ENCODE measurements at places on chromosomes 16 and 17.

GRCh38 chr16:80718480-80719220 is 85.7 kb downstream of the CDYL2 start:
- no peak for DNase-seq

- no peak for DNase-seq
Observed at GRCh38 chr17:67733449-67733848, 15.7 kb downstream of the NOL11 start.

DNA sequence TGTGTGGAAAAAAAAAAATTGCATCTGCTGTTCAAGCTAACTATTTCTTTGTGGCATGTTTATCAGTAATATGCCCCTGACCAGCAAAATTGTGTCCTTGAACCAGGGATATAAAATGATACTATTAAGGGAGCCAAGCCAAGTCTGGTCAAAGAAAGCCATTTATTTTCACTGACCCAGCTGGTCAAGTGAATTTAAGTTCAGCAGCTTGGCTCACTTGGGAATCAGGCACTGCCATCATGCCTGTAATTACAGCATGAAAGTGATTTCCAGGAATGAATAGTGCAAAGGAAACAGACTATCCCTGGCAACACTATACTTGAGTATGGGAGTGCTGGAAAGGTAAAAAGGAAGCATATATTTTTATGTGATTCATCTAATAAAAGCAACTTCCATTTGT is 934.6 kb upstream of the CDH8 start:
- no peak for DNase-seq

DNA sequence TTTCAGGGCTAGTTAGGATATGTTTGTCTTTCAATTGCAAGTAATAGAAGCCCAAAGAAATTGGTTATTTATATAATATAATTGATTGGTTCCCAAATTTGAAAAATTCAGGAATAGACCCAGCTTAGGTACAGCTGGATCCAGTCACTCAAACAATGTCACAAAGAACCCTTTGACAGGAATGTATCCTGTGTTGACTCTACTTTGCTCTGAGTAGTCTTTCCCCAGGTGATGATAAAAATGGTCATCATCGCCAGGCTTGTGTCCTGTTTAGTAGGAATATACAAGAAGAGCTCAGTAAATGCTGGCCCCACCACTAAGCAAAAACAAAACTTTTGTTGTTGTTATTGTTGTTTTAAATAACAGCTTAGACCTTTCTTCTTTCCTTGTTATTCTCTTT is 35.0 kb downstream of the MAPT start:
- no peak for DNase-seq

DNA sequence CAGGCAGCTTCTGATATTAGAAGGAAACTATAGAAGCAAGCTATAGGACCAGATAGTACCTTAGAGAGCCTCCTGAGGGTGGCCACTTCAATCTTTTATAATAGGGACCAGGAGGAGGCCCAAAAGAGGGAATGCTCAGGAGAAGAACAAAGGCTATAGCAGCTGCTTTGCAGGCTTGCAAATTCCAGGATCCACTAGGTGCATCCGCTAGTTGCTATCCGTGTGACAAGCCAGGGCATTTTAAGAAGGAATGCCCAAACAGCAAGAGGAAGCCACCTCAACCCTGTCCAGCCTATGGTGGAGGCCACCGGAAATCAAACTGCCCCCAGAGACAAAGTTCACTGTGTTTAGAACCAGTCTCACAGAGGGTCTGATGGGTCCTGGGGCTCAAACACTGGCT is 192.6 kb upstream of the KIF2B start:
- no peak for DNase-seq

DNA sequence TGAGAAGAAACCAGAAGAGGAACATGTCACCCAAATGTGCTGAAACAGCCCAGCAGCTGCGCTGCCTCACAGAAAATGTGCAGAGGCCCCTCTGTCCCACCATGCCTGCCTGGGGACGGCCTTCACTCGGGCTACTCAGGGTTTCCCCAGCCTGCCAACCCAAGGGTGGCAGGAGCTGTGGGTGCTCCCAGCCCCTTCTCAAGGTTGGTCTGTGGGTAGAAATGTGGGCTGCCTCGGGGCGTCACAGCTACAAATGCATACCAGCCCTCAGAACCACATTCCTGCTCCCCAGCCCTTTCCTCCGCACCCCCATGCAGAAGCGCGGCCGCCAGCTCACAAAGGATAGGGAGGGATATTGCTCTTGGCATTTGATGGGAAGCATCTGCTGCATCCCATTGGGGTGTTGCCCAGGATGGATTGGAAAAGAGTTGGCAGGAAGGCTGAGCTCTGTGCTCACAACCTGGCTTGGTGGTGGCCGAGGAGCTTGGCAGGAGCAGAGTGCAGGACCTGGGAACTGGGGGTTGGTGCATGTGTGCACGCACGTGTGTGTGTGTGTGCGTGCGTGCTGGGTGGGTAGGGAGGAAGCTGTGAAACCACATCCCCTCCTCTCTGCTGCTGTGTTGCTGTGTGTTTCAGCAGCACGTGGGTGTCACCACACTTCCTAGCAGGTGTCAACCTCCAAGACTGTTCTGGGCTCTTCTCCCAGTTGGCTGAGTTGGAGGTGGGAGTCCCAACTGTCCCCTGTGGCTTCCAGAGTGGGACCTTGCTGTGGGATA is 304.4 kb downstream of the SEC14L1 start:
- peak; percentile 72 for DNase-seq

DNA sequence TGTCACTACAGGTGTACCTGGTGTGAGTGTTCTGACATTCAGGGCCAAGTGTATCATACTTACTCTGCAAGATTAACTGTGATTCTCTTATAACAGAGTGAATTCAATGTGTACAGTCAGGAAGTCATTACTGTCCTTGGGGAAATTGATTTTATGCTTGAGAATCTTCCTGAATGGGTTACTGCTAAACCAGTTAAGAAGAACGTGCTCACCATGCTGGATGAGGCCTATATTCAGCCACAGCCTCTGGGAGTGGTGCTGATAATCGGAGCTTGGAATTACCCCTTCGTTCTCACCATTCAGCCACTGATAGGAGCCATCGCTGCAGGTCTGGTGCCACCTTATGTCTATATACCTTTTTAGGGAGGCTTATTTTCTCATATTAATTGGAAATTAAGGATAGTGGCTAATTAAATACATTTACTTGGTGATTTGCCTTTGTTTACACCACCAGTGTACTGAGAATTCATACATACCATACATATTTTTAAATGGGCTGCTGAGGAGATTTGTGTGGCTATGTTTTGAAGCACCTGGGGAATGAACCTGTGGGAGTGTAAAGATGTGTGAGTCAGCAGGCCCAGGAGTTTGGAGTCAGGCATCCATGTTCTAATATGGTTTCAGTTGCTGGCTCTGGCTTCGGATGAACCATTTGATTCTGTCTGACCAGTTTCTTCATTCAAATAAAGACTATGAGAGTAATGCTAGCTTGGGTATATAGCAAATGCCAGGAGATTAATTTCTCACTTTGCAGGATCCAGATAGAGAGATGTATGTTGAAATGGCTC is 3.1 kb downstream of the ALDH3A2 start:
- no peak for DNase-seq

DNA sequence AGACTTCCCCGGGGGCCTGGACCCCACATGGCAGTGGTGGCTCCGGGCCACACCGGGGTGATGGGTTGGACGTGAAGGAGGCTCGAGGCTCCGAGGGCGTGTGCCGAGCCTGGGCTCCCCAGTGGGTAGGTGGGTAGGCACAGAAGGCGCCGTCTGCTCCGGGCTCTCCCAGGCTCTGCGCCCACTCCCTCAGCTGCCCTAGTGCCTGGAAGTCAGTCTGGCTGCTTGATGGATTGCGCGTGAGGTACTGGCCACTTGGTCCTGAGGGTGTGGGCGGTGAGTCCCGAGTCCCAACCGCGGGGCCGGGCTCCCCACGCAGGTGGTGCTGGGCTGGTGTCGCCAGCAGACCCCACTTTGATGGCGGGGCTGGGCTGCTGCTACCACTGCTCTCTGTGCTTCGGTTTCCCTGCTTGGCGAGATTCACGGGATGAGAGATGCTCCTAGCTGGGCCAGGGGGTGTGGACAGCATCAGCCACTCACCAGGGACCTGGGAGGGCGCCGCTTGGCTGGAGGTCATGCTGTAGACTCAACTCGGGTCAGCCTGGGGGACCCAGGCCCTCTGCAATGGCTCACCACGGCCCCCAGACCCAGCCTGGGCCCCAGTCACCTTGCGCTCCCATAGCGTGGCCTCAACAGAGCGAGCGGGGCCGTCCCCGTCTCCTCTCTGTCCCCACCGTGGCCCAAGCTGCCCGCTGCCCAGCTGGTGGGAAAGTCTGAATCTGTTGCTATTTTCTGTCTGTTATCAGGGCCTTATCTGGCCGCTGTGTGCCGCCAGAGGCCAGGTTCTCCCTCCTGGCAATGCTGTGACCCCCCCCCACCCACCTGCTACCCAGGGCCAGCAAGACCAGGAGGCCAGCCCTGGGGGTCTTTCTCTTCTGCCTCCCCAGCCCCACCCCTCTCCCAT is 26.1 kb downstream of the ZFPM1 start:
- no peak for DNase-seq

DNA sequence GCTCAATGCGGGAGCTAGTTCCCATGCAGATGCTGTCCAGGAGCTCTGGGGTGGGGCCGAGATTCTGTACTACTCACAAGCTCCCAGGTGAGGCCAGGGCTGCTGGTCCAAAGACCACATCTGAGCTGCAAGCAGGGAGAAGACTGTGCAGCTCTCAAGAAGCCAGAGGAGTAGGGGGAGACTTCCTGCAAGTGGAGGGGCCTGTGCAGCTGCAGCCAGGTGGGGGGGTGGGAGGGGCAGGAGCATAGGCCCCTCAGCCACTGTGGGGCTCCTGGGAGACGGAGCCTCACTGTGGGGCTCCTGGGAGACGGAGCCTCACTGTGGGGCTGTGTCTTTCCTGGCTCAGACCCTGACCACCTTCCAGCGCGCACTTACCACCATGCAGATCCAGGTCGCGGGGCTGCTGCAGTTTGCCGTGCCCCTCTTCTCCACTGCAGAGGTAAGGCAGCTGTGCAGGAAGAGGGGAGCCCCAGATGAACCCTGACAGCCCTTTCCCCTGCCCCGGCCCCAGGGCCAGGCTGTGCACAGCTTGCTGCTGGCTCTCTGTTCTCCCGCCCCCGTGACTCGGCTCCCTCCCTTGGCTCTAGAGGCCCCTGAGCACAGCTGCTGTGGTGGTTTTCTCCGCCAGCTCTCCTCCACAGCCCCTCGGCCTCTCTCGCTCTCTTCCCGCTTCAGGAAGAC is 24.3 kb upstream of the DNAI2 start:
- DNase-seq = no peak

- no peak for DNase-seq
Observed at GRCh38 chr16:68041783-68042182, 18.7 kb downstream of the DUS2 start.

DNA sequence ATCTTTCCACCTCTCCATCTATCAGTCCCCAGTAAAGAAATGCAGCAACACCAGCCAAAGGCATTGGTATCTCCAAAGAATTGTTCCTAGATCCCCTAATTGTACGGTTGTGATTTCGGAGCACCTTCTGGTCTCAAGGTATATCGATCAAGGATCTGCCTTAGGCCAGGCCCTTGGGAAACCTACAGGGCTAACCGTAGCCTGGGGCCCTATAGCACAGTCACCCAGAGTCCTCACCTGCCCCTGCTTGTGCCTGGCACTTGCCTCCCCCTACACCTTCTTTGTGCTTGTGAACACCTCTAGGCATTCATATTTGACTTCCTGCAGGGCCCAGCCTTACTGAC is 16.8 kb upstream of the AURKB start:
- DNase-seq = no peak

GRCh38 chr17:41772586-41773189 is 13.8 kb downstream of the JUP start:
- DNase-seq = no peak

GRCh38 chr16:61105544-61105943 is 930.7 kb downstream of the CDH8 start:
- DNase-seq = no peak

DNA sequence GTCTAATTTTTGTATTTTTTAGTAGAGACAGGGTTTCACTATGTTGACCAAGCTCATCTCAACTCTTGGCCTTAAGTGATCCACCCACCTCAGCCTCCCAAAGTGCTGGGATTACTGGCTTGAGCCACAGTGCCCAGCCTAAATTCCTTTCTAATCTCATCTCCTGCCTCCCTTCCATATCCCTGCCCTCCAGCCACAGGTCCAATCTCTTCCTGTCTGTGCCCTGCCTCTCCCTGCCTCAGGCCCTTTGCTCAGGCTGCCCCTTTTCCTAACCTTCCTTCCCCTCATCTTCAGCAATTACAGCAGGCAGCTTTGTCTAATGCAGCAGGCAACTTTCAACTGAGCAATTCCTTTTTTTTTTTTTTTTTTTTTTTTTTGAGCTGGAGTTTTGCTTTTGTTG is 46.8 kb downstream of the CFAP20 start:
- DNase-seq = no peak

- no peak for DNase-seq
Observed at GRCh38 chr16:65336160-65336559, 214.3 kb upstream of the CDH11 start.

- no peak for DNase-seq
Observed at GRCh38 chr17:77210946-77211541, 70.3 kb downstream of the SEC14L1 start.
